8988T (cell line): ENCODE measurements at places on chromosomes 12 and 14.

DNA sequence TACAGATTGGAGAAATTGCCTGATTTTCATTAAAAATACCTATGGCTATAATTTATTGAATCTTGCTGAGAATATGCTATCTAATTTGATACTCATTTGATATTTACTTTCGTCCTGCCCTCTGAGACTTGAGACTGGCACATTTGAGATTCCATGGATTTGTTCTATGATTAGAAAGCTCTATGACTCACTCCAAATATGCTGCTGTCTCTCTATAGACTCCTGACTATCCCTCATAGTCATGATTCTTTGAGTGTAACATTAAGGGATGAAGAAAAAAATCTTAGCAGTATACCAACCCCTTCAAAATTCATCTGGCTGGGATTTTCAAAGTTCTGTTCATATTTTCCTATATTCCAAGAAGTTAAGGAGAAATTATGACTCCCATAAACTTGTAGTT is 191.9 kb downstream of the LRIG3 start:
- DNase-seq, result no peak

- no peak for DNase-seq
These were observed 101.2 kb downstream of the PEBP1 start for GRCh38 chr12:118237052-118237665.

DNA sequence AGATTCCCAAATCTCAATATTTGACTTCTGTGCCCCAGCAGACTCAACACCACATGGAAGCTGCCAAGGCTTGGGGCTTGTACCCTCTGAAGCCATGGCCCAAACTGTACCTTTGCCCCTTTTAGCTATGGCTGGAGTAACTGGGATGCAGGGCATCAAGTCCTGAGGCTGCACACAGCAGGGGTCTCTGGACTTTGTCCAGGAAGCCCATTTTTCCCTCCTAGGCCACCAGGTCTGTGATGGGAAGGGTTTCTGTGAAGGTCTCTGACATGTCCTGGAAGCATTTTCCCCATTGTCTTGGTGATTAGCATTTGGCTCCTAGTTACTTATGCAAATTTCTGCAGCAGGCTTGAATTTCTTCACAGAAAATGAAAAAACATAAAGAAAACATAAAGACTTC is 762.3 kb downstream of the GALC start:
- no peak for DNase-seq

DNA sequence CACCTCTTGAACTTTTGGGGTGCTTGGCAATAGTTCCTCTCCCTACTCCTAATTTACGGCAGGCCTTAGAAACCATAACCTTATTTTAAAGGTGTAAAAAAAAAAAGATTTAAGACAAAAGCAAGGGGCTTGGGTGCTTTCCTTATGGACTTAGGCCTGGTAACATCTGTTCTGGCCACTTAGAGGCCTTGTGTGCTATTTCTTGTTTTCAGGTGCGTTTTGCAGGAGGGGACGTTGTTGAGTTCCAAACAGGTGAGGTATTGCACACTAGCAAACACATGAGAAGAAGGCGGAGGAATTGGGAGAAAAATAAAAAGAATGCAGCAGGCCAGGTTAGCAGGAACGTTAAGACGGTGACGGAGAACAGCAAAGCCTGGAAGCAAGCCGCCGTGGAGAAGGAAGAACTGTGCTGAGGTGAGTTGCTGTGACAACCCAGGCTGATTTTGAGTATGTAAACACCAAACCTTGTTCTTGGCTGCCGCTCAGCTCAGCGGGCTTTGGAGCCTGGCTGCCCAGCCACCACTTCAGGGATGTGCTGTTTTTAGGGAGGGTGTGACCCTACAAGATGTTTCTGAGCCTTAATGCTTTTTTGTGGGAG is 17.3 kb downstream of the EMG1 start:
- no peak for DNase-seq

DNA sequence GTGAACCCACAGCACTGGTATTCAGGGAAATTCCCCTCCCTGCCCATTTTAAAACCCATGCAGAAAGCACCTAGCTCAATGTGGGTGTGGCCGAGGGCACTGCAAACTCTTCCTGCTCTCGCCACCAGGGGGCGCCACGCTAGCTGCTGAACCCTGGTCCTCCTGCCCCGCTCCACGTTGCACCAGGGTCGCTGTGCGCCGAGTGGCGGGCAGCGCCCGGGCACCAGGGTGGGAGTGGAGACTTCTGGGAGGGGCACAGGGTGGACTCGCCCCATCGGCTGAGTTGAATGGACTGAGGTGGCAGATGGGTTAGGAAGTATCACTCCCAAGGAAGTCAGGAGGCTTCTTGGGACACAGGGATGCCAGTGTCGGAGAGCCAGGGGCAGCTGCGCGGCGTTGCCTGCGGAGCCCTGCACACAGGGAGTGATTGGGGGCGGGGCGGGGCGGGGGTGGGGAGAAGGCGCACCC is 48.1 kb upstream of the BCL11B start:
- peak; percentile 85 for DNase-seq
